CD4-positive, alpha-beta memory T cell (primary cell): ENCODE measurements at places on chromosomes 16 and 17. TPM values are rescaled to one million over a fixed set of nuclear protein-coding genes. Genes with fewer than 3 reads are reported as not detected.

The CCL7 gene
- not detected for total RNA-seq

The CLEC19A gene
- total RNA-seq, result not detected

The KRT20 gene
- not detected for total RNA-seq

The TIGD7 gene
- 19.0 TPM for total RNA-seq

The SLC35G6 gene
- total RNA-seq, result not detected

The MYADML2 gene
- not detected for total RNA-seq

The KRT34 gene
- not detected for total RNA-seq

The ITGB3 gene
- not detected for total RNA-seq

The KCNJ2 gene
- not detected for total RNA-seq

The CCL8 gene
- not detected for total RNA-seq

The IRX5 gene
- not detected for total RNA-seq

The TEKT5 gene
- total RNA-seq, result not detected

The COX6A2 gene
- not detected for total RNA-seq

The YWHAE gene
- total RNA-seq, result 143 TPM

The MYO15A gene
- total RNA-seq, result 2.2 TPM

The ZP2 gene
- total RNA-seq, result not detected

The WNT9B gene
- total RNA-seq, result not detected

The NIP7 gene
- 30.9 TPM for total RNA-seq

The MCRIP2 gene
- 28.3 TPM for total RNA-seq

The PRSS36 gene
- 0.33 TPM for total RNA-seq

The FN3KRP gene
- total RNA-seq, result 36.6 TPM

The CDH16 gene
- total RNA-seq, result not detected

The HBQ1 gene
- not detected for total RNA-seq

The SLC4A1 gene
- not detected for total RNA-seq

The NPIPA2 gene
- total RNA-seq, result 9.9 TPM

The AXIN2 gene
- 30.3 TPM for total RNA-seq

The TEKT3 gene
- total RNA-seq, result 0.76 TPM

The EPN3 gene
- not detected for total RNA-seq

The KRT32 gene
- total RNA-seq, result not detected

The PAFAH1B1 gene
- 152 TPM for total RNA-seq

The TP53TG3C gene
- total RNA-seq, result not detected

The ACSM2B gene
- total RNA-seq, result not detected

The DNAH9 gene
- total RNA-seq, result not detected

The OR4D1 gene
- total RNA-seq, result 2.2 TPM

The CCDC92B gene
- total RNA-seq, result 0.47 TPM

The IGFALS gene
- 0.36 TPM for total RNA-seq

The CHD9NB gene
- total RNA-seq, result not detected

The GINS3 gene
- 1.3 TPM for total RNA-seq

The BRICD5 gene
- total RNA-seq, result 32.4 TPM
